ENCODE measurements at places on chromosomes 16 and 17. TPM values are rescaled to one million over a fixed set of nuclear protein-coding genes. Genes with fewer than 3 reads are reported as not detected.

The RGS11 gene
- 0.14 TPM for total RNA-seq

The PRR35 gene
- not detected for total RNA-seq

The TEX19 gene
- total RNA-seq, result 0.41 TPM

The INCA1 gene
- 0.53 TPM for total RNA-seq

The GAS2L2 gene
- 0.16 TPM for total RNA-seq

The NT5M gene
- 6.0 TPM for total RNA-seq

The RAPGEFL1 gene
- total RNA-seq, result 7.1 TPM

The PDILT gene
- total RNA-seq, result not detected

The CBLN1 gene
- total RNA-seq, result not detected

DNA sequence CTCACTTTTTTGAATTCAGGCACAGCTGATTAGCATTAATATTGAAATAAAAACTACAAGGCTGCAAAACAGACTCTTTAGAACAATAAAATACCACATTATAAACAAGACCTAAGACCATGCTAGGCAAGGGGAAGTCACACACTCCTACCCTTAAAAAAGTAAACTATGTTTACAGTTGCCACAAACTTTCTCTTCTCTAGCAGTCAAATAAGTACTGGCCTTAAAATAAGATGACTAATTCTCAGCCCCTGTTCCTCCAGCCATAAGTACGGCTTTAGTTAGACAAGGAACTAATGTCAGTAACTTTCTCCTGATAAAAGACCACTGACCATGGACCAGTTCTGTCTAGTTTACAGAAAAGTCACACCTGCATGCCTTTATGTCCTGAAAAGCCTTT, 19.5 kb upstream of the CPHXL start:
- no peak for DNase-seq

DNA sequence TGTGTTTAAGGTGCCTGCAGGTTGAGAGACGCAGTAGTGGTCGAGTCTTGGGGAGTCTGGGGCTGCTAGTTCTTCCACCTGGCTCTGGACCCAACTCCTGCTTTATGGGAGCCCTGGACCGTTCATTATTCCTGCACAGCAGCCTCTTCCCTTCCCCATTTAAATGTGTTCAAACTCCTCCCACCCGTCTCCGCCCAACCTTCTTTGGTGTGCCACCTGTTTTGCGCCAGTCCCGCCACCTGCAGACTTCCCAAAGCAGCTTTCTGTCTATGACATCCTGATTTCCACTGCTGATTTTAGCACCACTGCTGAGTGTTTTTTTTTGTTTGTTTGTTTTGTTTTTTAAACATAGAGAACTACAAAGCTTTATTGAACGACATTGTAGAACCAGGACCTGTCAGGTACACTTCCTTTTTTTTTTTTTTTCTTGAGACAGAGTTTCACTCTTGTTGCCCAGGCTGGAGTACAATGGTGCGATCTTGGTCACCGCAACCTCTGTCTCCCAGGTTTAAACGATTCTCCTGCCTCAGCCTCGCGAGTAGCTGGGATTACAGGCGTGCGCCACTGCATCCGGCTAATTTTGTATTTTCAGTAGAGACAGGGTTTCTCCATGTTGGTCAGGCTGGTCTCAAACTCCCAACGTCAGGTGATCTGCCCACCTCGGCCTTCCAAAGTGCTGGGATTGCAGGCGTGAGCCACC, 12.8 kb downstream of the ADORA2B start:
- no peak for DNase-seq

DNA sequence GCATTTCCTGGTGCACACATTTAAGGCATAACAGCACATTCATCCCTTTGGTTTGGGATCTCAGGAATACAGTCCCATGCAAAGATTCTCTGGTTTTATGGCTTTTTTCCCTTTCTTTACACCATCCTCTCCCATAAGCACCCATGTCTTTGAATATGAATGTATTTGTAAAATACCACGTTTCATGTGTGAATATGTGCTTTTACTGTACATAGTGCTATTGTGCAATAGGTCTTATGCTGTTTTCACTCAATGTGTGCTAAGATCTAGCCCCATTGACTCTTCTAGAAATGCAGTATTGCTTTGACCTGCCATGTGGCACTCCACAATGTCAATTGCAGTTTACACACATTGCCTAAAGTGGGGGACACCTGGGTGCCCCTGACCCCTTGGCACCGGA, 10.1 kb upstream of the SPNS1 start:
- no peak for DNase-seq

DNA sequence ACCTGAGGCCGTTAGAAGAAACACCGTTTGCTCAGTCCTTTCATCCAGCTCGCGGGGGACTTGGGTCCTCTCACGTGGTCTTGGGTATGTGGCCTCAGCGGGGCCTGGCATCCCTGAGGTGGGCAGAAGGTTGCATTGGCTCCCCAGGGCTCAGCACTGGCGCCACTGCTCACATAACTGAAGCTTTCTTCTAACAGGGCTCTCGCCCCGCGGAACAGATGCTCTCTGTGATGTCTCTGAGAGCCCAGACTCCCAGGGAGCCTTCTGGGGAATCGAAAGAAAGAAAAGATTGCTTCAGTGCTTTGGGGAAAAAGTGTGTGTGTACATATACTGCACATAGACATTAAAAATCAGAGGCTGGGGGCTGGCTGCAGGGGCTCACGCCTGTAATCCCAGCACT, 10.1 kb downstream of the MGRN1 start:
- DNase-seq, result no peak

DNA sequence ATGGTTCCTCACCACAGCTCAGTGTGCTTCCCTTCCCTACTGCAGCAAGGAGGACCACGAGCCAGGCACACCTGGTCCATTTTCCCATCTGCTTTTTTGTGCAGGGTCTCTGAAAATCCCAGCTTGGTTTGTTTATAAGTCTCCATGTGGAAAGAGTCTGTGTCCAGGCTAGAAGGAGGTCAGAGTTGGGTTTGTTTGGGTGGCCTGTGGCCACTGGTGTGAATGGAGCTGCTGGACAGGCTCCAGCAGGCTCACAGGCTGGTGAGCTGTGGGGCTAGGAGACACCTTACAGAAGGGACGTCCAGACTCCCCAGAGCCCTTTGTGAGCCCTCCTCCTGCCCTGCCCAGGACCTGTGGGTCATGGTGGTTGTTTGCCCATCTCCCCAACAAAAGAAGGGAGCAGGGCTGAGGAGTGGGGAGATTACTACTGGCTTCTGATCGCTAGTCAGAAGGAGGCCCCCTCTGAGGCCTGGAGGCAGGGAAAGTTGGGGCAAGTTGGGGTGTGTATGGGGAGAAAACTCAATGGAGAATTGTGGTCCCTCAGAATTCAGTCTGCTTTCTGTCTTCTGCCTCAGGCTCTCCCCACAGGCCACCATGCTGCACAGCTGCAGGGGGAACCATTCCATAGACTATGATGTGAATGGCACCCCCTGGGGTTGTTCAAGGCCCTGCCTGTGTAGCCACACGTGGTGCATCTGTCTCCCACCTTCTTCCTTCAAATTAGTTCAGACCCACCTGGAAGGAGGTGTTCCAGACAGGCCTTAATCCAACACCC, 4.1 kb downstream of the RARA start:
- no peak for DNase-seq

- DNase-seq, result no peak
Observed at GRCh38 chr17:6446516-6447100, 2.4 kb downstream of the PIMREG start.

GRCh38 chr17:41689497-41690299, 1.0 kb downstream of the EIF1 start:
- no peak for DNase-seq

GRCh38 chr17:7356756-7357155, 1.8 kb downstream of the TMEM95 start:
- no peak for DNase-seq

GRCh38 chr16:67888331-67888730, 3.6 kb downstream of the NRN1L start:
- DNase-seq, result no peak

GRCh38 chr17:72571813-72572396, 451.1 kb downstream of the SOX9 start:
- no peak for DNase-seq
